ENCODE measurements at places on chromosomes 6 and 20.

DNA sequence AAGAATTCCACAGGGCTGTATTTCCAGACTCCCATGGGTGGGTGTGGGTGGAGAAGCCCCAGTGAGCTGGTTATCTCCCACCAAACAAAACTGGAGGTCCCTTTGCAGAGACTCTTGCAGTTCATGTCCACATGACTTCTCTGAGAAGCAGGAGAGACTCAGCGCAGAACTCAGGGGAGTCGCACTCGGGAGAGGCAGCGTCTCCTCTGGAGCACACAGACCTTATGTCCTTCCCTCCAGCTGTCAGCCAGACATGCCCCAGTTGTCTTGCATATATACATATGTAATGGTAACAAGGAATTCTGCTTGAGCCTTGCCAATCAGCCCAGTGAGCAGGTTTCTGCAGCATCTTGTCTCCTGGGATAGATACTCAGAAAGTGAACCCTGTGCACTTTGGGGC is 23.8 kb downstream of the MYT1 start:
- no peak for DNase-seq

- no peak for DNase-seq
Observed at GRCh38 chr6:4366635-4367395, 231.4 kb upstream of the ECI2 start.

DNA sequence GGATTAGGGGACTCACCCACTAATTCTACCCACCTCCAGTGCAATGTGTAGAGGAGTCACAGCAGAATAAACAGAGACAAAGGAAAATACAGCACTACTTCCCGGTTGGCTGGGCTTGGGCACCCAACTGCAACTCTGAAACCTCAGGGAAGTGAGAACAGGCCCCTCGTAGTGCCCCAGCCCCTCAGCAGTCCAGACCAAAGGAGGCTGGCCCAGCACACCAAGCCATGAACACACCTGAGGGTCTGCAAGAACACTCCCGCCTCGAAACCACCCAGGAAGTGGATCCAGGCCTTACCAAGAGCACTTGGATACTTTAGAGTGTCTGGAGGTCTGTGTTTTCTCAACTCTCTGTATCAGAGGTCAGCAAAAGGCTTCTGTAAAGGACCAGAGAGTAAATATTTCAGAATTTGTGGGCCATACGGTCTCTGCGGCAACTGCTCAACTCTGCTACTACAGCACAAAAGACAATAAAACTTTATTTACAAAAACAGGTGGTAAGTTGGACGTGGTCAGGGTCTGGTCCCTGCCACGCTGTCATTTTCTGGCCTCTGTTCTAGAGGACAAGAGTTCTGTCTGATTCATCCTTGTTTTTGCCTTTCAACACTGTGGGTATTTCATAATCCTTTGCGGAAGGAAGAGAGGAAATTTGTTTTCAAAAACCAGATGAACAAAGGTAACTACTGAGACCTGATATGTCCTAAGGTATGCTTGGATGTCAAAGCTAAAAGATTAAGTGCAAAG is 154.6 kb downstream of the PTPRT start:
- DNase-seq, result no peak

DNA sequence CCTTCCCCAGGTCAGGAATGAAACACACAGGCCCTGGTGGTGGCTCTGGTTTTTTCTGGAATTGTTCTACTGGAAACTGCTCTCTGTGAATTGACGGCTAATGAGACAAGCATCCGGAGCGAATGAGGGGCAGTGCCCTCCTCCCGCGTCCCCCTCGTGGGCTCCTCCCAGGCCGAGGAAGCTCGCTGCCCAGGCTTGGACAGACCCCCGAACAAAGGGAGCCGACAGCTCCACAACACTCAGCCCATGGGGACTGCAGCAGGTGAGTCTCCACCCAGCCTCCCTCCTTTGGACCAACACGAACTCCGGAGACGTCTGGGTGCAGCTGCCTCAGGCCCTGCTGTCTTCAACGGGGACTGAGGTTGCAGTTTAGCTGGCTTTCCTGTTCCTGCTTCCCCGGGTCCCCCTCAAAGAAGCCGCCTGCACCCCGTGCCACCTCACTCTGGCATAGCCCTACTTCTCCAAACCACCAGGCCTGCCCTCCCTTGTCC is 31.3 kb upstream of the AFDN start:
- DNase-seq, result no peak

GRCh38 chr6:151709329-151709728 is 98.2 kb upstream of the ESR1 start:
- DNase-seq, result peak; percentile 70

GRCh38 chr6:81612136-81612535 is 140.3 kb downstream of the TENT5A start:
- DNase-seq, result no peak

DNA sequence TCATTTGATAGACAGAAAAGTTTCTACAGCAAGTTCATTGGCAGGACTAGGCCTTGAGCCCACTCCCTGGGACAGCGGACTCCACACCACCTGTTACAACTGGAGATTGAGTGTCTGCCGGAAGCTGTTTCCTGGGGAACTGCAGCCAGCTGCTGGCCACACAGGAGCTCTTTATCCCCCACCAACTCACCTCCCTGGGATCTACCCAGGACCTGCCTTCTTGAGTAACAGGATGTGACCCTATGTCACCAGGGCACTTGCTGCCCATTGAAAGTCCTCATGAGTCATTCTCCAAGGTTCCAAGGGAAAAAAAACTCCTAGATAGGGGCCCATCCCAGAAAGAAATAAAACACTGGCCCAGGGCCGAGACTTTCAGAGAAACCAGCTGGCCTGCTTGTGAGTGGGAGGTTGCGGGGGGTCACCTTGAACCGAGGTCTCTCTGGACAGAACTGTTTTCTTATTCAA is 37.4 kb upstream of the SLC9A8 start:
- DNase-seq, result no peak

DNA sequence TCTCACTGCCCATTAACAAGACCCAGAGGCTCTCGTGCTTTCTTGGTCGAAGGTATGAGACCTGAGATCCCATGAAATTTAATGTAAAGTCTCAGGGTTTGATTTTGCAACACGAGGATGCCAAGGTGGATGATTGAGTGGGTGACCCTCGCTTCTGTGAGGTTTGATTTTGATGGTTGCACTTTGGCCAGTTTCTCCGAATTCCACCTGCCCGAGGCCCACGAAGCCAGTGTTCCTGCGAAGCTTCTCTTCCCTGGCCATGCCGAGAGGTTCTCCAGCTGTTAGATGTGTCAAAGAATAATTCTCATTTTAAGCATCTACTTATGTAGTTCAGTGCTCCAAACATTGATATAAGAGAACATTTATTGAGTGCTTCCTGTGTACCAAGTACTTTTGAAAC is at the start of gene KIF25:
Gene KIF25, plus strand, starts transcription at position 30 of the 400 bp plus-strand sequence. CDS start 31,915 bp downstream, outside the sequence.
- no peak for DNase-seq

Data from activated CD4-positive, alpha-beta T cell treated with anti-CD3 and anti-CD28 coated beads, Interleukin-2, amount 50 U/mL, for 16 hours (primary cell).